Suppressor macrophage treated with lipopolysaccharide for 1 hour (primary cell): ENCODE measurements at places on chromosomes 7 and 10.

- no peak for DNase-seq
Measured at GRCh38 chr7:143360788-143361551, 1.5 kb downstream of the FAM131B start.

- DNase-seq = peak; percentile 57
Measured at GRCh38 chr10:62534031-62534430, 159.9 kb downstream of the ZNF365 start.

DNA sequence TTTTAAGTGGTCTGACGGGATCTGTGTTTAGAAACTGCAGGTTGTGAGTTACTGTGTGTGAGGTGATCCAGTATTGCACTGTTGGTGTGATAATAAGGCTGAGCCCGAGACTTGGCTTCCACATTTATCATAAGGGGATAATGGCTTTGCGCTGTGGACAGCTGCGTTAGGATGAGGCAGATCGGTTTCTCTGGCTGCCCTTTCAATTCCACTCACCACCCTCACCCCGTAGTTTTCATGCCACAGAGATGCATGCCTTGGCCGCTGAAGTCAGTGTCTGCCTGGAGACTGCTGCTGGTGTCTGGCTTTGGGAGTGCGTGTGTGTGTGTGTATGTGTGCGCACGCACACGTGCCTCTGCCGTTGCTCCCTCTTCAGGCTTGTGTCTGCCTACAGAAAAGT lies 273.0 kb downstream of the CCDC3 start:
- DNase-seq = no peak

- DNase-seq = no peak
Measured at GRCh38 chr10:127993056-127993690, 86.3 kb downstream of the PTPRE start.

- no peak for DNase-seq
Measured at GRCh38 chr7:80334196-80334595, 177.7 kb downstream of the GNAT3 start.

DNA sequence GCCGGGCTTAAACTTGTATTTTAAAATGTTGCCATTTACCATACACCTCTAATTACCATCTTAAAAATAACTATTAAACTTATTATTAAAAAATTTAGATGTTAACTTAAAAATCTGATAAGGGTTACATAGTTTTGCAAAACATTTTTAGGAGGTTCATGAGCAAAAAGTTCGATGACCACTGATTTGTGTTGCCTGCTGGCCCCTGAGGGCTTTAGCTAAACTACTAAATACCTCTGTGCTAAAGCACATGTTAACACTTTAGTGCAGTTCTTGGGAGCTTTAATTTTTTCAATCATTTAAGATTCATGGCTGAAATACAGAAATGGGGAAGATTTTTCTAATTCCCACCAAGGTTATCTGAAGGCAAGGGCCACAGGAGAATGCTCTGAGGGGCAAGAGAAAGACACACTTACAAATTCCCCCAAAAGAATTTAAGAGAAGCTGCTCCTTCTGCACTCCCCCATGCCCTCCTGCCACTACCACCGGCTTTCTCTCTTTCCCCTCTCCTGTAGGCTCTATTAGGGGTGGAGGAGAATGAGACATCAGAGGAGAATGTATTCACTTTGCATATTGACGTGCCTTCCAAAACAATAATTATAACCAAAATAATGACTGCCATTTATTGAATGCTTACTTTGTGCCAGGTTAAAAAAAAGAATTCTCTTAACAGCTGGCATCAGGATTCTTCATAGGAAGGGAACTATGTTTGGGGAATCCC lies 106.2 kb downstream of the RTKN2 start:
- no peak for DNase-seq

GRCh38 chr10:93826355-93826754 lies 67.4 kb upstream of the SLC35G1 start:
- no peak for DNase-seq

- DNase-seq = no peak
Measured at GRCh38 chr7:47884675-47885074, 63.6 kb downstream of the PKD1L1 start.

DNA sequence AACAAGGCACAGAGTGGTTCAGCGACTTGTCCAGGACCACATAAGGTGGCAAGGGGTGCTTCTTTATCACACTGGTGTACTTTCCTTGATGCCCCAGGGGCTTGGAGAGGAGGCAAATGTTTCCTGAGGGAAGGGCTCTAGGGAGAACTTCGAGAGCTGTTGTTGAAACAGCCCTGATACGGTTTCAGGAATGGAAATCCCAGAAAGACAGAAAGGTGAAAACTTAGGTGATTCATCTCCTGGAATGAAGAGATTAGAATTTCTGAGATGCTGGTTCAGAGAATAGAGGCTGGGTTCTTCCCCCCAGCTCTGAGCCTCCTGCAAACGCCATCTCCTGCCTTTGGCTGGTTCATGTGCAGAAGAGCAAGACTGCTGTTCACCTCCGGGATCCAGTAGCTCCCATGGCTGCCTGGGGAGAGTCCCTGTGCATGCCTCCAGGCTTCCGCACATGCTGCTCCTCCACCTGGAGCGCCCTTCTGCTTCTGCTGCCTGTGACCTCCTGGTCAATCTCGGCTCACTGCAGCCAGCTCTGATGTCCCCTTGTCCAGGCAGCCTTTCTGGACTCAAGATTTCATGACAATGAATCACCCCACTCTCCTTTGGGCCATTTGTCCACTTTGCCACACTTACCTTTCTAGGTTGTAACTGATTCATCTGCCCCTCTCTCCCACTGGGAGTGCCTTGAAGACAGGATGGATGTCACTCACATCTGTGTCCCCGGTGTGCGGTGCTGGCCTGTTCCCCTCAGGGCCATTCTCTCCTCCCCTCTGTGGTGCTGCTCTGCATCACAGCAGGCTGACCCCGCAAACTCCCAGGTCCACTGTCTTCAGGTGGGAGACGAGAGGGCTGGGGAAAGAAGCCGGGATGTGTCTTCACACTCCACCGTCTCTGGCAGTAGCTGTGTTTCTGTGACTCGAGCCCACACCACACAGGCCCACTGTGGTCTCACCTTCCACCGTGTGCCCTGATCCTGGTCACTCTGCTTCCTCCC lies 3.6 kb upstream of the CDH23 start:
- DNase-seq = no peak

DNA sequence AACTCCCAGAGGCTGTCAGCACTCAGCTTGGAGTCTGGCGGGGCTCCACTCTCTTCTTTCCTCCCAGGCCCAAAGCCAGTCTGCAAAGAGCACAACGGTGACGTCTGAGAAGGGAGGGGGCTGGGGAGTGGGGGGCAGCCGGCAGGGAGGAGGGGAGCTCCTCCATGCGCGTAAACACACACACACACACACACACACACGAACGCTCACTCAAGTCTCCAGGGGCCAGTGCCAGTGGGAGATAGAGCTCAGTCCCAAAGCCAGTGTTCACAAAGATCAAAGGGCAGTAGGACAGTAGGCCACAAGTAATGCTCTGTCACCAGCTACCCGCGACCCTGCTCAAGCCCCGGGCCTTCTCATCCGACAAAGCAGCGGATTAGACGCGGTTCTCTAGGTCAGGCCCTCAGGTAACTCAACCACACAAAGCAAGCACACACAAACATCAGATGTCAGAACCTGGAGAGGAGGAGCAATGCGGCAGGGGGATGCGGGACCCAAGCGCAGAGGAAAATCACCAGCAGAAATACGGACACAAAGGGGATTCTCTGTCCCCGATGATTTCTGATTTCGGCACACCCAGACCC lies 19.9 kb downstream of the TCAF1 start:
- no peak for DNase-seq

- no peak for DNase-seq
Measured at GRCh38 chr7:119351320-119351719, 921.7 kb upstream of the KCND2 start.

GRCh38 chr7:140557809-140558518 lies 78.7 kb upstream of the MKRN1 start:
- no peak for DNase-seq

GRCh38 chr7:23712368-23713284 lies 2.6 kb downstream of the STK31 start:
- peak; percentile 81 for DNase-seq

DNA sequence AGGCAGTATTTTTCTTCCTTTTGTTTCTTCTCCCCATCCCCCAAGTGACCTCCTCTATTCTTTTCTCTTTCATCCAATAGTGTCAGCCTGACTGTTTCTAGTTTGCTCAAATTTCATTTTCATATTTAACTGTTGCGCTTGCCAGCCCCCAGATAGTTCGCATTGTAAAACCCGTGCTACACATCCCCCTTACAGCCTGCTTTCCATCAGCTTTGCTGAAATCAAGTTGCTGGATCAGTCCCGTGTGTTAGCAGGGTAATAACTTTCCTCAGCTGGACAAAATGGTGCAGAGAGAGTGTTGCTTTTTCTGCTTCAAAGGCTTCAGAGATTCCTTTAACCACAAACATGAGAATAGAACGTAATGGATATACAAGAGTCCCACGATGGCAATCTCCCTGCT lies 180.6 kb upstream of the NPVF start:
- no peak for DNase-seq

DNA sequence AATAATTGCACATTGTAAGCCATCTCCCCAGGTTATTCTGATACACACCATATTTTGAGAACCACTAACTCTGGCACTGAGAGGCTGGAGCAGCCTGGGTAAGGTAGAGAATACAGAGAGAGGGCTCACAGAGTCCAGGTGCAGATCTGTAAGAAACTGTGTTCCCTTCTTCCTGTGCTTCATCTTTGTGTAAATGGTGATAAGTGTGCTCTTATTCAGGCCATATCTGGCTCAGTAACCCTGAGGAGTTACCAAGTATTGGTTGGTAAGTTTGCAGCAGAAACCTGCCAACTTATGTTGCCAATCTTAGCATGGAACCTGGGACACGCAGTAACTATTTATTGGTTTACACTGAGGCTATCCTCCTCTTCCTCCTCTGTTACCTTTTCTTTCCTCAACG lies 16.2 kb upstream of the ICA1 start:
- DNase-seq = no peak

DNA sequence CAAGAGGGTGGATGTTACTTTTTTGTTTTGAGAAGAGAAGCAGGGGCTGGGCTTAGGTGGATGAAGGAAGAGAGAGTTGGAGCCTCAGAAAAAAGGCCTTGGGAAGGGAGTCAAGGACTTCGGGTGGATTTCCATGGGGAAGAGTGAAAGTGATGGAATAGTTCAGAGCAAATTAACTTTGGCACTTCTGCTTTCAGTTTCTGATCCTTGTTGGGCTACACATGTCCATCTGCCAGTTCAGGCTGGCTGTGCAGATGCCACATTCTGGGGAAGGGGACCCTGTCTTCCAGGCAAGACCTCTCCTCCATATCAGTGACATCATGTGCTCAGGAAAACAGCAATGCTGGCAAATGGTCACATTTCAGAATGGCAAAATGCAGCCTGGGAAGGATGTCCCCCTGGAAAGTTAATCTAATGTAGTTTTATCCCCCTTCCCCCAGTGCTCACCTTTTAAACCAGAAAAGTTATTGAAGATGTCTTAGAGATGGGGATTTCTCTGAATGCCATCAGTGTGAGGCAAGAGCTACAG lies 86.0 kb downstream of the WDFY4 start:
- DNase-seq = peak; percentile 35

- no peak for DNase-seq
Measured at GRCh38 chr10:740936-741431, 51.5 kb upstream of the DIP2C start.

GRCh38 chr10:28807760-28808613 lies 130.7 kb downstream of the BAMBI start:
- peak; percentile 2 for DNase-seq

DNA sequence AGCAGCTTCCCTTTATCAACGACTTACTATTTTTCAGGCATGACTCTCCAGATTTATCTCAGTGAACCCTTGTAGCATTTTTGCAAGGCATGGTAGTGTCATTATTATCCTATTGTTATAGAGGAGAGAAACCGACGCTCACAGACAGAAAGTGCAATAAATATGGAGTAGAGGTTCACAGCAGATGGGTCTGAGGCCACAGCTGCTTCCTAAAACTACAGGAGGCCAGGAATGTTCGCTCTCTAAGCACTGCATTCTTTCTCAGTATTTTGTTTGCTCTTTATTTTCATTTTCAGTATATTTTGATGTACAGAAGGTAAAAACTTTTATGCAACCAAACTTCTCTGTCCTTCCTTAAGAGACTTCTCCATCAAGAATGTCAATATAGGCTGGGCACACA lies 4.5 kb upstream of the AEBP1 start:
- no peak for DNase-seq

- DNase-seq = no peak
Measured at GRCh38 chr7:35865287-35865686, 64.4 kb downstream of the SEPTIN7 start.

DNA sequence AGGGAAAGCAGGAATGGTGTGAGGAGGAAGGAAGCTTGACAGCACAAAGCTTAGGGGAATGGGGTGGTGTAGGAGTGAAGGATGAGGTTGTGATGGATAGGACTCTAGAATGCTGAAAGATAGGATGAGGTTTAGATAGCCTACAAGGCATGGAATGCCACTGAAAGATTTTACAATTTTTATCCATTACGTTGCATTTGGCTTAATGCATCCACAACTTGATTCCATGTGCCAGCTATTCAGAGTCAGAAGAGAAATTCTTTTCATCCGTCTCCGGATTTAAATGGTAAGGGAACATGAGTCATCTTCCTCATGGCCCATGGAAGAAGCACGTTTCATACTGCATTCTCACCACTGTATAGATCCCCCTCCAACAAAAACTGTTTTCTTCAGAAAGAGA lies 212.4 kb upstream of the BMPER start:
- no peak for DNase-seq

- DNase-seq = no peak
Measured at GRCh38 chr7:78734626-78735025, 718.8 kb downstream of the MAGI2 start.
